ENCODE measurements at places on chromosomes 1 and 21.

GRCh38 chr1:28954126-28954726 lies 39.9 kb downstream of the EPB41 start:
- no peak for DNase-seq

DNA sequence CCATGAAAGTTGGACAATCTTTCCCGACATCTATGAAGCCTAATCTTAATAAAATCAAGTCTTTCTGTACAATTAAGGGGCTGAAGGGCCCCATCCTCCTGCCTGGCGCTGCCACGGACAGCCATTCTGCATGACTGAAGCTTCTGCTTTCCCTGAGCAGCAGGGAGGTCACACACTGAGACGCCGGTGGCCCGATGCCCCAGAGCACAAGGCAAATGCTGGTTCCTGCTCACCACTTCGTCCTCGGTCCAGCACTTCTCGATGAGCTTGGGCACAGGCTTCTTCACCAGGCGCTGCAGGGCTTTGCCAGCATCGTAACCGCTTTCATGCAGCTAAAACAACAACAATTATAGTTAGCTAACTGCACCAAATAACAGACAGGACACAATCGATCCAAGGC lies 147.8 kb downstream of the SLC45A1 start:
- no peak for DNase-seq

- no peak for DNase-seq
These were observed 162.0 kb upstream of the C21orf91 start for GRCh38 chr21:17981060-17981740.

- no peak for DNase-seq
These were observed 7.0 kb upstream of the ABCD3 start for GRCh38 chr1:94411237-94411636.

- no peak for DNase-seq
These were observed 3.5 kb downstream of the RGS4 start for GRCh38 chr1:163072658-163073057.

GRCh38 chr1:84996846-84997666 lies at the start of gene MCOLN2:
Gene MCOLN2 (minus strand): TSS chr1:84997113. CDS start chr1:84996872, 241 bp downstream.
- DNase-seq, result peak; percentile 46

DNA sequence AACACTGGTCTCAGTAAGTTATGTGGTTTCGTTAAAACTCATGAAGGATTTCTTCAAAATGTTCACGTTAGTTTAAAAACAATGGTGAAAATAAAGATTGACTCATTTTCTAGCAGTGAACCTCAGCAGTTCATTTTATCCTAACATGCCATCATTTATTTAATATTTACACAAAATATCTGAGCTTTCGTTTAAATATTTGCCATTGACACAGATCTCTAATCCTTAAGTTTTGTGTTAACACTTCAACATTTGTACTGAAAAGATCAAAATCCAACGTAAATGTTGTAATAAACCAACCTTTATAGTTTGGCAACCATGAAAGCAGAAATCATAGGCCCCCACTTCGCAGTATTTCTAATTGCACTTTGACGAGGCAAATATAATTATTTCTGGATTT lies 1129.5 kb downstream of the PLA2G4A start:
- no peak for DNase-seq

GRCh38 chr1:67611846-67612245 lies 73.2 kb upstream of the GADD45A start:
- no peak for DNase-seq

GRCh38 chr1:45687754-45688740 lies at the start of gene TMEM69:
Gene TMEM69 (plus strand): TSS chr1:45688181. CDS start chr1:45691069, 2,888 bp downstream.
- peak; percentile 67 for DNase-seq

GRCh38 chr1:11397151-11397901 lies 81.6 kb upstream of the DISP3 start:
- DNase-seq, result no peak

- DNase-seq, result no peak
These were observed 39.4 kb upstream of the EPS15 start for GRCh38 chr1:51558375-51558924.

- DNase-seq, result no peak
These were observed 10.0 kb downstream of the MEX3A start for GRCh38 chr1:156072251-156072650.

DNA sequence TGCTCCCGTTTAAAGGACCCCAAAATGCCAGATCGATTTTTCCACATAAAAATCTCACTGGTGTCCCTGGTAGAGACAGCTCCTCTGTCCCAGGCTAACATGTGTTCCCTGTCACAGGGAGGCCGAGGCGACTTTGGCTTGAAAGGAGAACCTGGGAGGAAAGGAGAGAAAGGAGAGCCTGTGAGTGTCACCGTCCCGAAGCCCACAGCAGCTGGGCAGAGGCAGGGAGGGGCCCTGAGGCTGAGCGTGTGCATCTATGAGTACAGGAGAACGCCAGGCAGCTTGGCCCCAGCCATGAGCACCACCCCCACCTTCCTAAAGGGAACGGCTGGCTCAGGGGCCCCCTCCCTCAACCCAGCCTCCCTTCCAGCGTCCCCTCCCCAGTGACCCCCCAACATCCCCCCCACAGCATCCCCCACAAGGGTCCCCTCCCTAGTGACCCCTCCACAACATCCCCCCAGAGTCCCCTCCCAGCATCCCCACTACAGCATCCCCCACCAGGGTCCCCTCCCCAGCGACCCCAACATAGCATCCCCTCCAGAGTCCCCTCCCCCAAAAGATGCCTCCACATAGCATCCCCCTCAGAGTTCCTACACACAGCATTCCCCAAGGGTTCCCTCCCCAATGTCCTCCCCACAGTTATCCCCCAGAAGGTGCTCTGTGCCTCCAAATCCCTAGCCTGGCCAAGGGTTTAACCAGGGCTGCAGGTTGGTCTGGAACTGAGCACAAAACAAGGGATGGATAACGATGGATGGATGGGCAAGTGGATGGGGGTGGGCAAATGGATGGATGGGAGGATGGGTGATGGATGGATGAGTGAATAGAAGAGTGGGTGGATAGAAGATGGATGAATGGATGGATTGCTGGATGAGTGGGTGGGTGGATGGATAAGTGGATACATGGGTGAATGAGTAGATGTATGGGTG lies 25.1 kb downstream of the COL6A2 start:
- DNase-seq, result peak; percentile 6

- no peak for DNase-seq
These were observed 31.9 kb downstream of the MIXL1 start for GRCh38 chr1:226255380-226255779.

- DNase-seq, result no peak
These were observed 61.3 kb downstream of the OVGP1 start for GRCh38 chr1:111366256-111366655.

- no peak for DNase-seq
These were observed 3.1 kb upstream of the ZNF697 start for GRCh38 chr1:119651133-119651532.

DNA sequence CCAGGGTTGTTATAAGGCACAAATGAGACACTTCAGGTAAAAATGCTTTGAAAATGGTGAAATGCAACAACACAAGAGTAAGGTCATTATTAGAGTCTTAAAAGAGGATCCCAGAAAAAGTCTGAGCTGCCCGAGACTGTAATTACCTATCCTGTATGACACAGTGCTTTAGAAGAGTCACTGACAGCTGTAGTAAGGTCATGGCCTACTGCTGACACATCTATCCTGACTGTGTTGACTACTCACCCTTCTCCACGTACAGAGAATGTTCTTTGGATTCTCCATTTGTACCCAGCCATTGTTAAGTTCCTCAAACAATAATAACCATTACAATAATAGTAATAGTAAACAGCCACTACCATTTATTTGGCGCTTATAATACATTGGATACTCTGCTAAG lies 104.4 kb downstream of the CACHD1 start:
- DNase-seq, result no peak

DNA sequence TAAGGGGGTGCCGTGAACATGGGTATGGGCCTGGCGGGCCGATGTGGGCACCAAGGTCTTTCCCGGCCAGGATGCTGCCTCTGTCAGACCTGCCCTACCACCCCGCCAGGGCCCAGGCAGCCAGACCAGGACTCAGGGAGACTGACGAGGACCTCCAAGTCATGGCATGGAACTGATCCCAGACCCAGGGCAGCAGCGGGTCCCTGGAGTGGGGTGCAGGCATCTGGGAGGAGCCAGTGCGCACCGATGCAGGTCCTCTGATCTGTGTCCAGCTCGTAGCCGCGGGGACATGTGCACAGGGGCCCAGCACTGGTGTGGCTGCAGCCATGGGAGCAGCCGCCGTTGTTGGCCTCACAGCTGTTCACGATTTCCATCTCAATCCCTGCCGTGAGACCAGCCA lies 56.8 kb downstream of the ARHGEF16 start:
- DNase-seq, result no peak

DNA sequence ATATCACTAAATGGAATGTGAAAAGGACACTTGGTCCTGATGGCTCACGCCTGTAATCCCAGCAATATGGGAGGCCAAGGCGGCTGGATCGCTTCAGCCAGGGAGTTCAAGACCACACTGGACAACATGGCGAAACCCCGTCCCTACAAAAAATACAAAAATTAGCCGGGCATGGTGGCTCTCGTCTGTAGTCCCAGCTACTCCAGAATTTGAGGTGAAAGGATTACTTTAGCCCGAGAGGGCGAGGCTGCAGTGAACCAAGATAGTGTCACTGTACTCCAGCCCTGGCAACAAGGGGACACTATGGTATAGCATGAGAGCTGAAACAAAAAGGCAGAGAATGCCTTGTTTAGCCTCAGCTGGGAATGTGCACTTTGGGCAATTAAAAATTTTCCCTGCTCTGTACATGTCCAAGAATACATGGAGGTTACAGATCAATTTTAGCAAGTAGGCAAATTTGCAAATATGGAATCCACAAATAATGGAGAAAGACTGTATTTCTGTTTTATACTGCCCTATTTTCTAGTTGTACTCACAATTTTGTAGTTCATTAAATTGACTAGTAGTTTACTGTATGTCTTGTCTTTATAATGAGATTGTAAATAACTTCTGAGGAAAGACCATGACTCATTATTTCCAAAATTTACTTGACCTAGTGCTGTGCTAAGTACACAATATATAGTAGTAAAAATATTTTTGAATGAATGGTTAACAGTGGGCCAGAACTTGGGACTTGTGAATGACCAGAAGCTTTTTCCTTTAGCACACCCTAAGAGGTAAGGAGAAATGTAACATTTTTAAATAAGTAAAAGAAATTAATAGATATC lies 2.0 kb upstream of the ANGEL2 start:
- no peak for DNase-seq

GRCh38 chr1:234879147-234880080 lies 249.2 kb downstream of the TOMM20 start:
- no peak for DNase-seq

DNA sequence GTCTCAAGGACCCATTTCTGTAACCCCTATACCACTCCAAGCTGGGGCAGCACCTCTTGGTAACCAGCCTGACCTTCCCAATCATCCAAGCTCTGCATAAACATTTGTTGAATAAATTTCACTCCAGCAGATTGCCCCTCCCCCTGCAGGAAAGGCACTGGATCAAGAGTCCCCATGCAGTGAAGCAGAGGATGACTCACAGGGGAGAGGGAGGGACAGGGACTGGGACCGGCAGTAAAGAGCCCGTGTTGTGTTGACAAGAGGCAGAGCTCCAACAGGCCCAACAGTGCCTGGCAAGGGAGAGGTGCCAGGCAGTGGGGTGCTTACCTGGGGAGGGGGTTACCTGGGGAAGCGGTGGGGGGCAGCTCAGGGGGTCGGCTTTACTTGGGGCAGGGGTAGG lies 32.3 kb downstream of the SLC9A1 start:
- DNase-seq, result no peak

- DNase-seq, result no peak
These were observed 23.0 kb upstream of the PRSS38 start for GRCh38 chr1:227792216-227793078.

DNA sequence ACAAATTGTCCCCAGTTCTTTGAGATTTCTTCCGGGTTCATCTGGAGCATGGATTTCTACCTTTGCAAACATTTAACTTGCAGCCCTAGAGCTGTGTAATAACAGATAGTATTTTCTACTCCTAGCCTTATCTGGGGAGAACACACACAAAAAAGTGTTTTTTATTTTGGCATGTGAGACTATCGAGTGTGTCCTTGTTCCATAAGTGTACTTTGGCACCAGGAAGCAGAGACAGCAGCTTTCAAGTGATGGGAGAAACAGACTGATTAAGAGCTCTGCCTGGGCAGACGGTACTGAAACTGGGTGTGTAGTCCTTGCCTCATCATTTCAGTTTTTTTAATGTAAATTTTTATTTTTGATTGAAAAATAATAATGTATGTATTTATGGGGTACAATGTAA lies 297.4 kb downstream of the ST6GALNAC3 start:
- no peak for DNase-seq

DNA sequence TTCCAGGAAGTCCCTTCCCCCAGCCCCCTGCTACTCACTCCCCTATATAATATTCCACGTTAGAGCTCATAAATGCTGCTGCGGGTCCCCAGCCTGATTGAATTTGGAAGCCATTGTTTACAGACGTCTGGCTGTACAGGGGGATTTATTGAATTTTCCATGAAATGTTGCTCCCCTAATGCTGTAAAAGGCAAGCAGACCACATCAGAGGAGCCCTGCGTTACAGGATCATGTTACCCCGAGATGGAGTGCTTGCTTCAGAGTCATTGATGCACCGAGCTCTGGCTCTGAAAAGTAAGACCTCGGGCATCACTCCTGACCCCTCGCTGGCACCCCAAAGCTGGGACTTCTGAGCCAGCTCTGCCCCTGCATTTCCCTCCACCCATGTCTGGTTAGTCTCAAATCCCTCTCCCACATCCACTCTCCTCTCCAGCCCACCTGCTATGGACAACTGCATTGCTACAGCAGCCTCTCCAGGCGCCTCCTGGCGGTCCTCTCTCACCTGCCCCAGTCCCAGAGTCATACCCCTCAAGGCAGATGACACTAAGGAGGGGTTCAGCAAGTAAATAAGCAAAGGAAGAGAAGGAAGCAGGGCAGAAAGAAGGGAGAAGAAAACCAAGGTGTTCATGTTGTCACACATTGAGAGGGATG lies 127.8 kb downstream of the TMEM53 start:
- DNase-seq, result no peak

DNA sequence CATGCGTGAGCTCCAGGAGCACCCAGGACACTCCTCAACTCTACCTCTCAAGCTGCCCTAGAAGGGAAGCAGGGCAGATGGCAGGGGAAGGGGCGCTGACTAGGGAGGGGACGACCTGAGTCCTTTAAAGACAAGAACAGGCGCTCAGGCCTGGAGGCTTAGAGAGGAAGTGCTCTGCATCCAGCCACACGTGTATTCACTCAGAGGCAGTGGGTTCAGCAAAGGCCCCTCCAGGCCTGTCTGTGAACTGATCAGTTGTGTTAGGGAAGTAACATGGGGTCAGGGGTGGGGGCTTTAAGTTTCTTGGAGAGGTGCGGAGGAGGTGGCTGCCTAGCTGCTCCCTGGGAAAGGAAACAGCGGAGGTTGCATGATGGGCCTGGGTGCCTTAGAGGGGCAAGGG lies 37.1 kb upstream of the ARF1 start:
- DNase-seq, result no peak

Measured in activated CD8-positive, alpha-beta memory T cell treated with anti-CD3 and anti-CD28 coated beads, Interleukin-2, amount 50 U/mL, for 4 hours (primary cell).